ENCODE measurements at places on chromosomes 5 and 9.

DNA sequence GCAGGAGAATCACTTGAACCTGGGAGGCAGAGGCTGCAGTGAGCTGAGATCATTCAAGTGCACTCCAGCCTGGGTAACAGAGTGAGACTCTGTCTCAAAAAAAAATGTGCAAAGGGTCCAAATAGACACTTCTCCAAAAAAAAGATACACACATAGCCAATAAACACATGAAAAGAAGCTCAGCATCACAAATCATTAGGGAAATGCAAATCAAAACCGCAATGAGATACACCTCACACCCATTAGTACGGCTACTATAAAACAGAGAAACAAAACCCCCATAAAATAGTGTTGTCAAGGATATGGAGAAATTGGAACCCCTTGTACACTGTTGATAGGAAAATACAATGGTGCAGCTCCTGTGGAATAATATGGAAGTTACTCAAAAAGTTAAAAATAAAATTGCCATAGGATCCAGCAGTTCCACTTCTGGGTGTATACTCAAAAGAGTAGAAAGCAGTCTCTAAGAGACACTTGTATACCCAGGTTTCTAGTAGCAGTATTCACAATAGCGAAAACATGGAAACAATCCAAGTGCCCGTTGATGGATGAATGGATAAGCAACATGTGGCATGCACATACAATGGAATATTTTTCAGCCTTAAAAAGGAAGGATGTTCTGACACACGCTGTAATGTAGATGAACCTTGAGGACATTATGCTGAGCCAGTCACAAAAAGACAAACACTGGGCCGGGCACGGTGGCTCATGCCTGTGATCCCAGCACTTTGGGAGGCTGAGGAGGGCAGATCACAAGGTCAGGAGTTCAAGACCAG is 57.2 kb upstream of the PPARGC1B start:
- DNase-seq: no peak

DNA sequence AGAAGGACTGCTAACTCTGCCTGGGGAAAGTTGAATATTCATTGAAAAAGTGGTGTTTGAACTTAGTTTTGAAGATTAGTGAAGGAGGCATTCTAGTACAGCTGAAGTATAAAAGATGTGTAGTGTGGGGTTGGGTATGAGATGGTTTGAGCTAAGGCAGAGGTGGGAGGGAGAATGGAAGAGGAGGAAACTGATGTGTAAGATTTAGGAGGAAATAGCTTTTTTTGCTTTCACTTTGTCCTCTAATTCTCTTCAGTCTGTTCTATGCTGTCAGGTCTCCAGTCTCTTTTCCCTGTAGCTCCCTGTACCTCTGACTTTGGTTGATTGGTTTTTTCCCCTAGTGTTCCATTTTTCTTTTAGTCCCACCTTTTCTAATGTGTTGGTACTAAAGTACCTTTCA is 9.0 kb downstream of the CREBRF start:
- DNase-seq: no peak

- no peak for DNase-seq
These were observed 27.0 kb downstream of the IL9 start for GRCh38 chr5:135868681-135869080.

GRCh38 chr5:125452991-125453390 is 706.6 kb upstream of the ZNF608 start:
- DNase-seq: no peak

DNA sequence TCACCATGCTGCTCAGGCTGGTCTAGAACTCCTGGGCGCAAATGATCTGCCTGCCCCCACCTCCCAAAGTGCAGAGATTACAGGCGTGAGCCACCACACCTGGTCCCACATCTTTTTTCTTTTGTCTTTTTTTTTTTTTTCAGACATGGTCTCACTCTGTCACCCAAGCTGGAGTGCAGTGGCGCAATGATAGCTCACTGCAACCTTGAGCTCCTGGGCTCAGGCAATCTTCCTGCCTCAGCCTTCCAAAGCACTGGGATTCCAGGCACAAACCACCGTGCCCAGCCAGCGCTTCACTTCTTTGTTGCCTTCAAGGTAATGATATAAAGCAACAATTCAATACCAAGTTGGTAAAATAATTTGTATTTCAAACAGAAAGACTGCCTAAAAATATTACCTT is 78.8 kb downstream of the USP20 start:
- no peak for DNase-seq
